ENCODE measurements at places on chromosomes 5 and 9.

GRCh38 chr9:130240410-130241197 is 25.0 kb upstream of the HMCN2 start:
- peak; percentile 75 for DNase-seq

- DNase-seq = no peak
Observed at GRCh38 chr9:127865645-127866464, 11.4 kb upstream of the ENG start.

GRCh38 chr5:91119981-91120850 is 262.9 kb downstream of the ARRDC3 start:
- peak; percentile 59 for DNase-seq

DNA sequence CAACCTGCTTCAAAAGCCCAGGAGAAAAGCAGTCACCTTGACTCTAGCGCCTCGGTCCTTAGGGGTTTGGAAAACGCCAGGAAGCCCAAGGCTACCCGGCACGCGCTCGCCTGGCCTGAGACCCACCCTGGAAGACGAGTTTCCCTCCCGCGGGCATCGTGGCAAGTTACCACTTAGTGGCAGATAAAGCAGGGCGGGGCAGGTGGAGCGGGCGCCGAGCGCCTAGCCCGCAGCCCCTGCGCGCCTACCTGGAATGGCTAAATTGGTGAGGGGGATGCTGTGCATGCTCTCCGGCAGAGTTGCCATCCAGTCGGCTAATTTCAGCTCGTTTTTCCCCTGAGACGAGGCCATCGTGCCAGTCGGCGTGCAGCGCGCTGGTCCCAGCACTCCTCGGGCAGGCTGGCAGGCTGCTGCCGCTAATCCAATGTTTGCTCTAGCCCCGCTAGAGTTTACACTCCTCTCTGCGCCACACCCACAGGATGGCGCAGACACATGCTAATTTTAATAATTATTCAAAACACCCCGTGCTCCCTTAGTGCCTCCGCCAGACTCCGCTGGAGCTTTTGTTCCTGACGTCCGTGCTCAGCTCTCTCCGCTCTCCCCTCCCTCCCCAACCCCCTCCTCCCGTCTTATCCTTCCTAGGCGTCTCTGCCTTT is at the start of gene PLCXD3:
PLCXD3 (minus strand) TSS at position 426 of the 656 bp plus-strand sequence; CDS start at position 351, 75 bp downstream.
- DNase-seq = peak; percentile 88

DNA sequence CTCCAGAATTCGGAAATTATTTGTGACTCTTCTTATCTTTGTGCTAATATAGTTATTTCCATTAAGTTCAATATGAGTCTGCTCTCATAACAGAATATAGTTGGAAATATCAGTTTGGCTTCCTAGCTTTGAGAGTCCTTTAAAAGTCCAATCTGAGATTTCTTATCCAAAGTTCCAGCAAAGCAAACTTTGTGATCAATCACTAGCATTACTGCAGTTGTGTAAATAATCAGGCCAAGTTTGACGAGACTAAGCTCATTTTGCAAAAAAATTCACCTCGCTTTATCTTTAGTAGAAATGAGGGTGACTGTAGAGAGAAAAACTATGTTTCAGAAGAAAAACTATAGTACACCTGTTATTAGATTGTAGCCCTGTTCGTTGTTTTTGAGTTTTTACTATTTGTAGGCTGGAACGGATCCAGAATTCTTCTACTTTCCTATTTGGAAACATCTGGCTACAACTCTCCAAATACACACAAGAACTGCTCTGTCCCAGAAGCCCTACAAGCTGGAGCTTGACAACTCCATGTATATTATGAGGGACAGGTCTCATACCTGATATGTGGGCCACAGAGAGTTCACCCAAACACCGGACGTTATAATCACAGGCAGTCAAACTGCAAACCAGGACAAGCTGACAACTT is 47.8 kb downstream of the RAPGEF1 start:
- no peak for DNase-seq

DNA sequence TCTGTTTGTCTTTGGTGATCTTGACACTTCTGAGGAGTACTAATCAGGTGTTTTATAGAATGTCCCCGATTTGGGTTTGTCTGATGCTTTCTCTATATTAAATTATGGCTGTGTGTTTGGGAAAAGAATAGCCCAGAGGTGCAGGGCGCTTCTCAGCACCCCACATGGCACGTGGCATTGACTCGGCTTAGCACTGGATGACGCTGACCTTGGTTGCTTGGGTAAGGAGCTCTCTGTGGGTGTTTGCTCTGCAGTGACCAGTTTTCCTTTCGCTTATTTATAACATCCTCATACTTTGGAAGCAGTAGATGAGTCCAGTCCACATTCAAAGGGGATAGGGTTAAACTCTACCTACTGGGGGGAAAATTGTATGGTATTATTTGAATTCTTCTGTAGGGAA is 12.5 kb upstream of the FAM120AOS start:
- DNase-seq = no peak

DNA sequence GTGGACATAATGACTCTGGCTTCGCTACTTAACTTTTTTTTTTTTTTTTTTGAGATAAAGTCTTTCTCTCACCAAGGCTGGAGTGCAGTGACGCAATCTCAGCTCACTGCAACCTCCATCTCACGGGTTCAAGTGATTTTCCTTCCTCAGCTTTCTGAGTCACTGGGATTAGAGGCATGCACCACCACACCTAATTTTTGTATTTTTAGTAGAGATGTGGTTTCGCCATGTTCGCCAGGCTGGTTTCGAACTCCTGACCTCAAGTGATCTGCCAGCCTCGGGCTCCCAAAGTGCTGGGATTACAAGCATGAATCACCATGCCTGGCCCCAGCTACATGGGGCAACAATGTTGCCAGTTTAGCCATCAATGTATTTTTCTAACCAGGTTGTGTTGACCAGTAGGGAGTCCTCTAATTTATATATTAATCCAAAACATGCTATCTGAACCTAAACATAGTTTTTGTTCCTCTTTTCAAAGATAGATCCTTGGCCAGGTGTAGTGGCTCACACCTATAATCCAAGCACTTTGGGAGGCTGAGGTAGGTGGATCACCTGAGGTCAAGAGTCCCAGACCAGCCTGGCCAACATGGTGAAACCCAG is 120.3 kb upstream of the LHFPL2 start:
- DNase-seq = no peak

GRCh38 chr5:105730982-105731381 is 1939.8 kb downstream of the EFNA5 start:
- no peak for DNase-seq

- peak; percentile 23 for DNase-seq
Observed at GRCh38 chr9:72526901-72527800, 5.7 kb downstream of the TMC1 start.

DNA sequence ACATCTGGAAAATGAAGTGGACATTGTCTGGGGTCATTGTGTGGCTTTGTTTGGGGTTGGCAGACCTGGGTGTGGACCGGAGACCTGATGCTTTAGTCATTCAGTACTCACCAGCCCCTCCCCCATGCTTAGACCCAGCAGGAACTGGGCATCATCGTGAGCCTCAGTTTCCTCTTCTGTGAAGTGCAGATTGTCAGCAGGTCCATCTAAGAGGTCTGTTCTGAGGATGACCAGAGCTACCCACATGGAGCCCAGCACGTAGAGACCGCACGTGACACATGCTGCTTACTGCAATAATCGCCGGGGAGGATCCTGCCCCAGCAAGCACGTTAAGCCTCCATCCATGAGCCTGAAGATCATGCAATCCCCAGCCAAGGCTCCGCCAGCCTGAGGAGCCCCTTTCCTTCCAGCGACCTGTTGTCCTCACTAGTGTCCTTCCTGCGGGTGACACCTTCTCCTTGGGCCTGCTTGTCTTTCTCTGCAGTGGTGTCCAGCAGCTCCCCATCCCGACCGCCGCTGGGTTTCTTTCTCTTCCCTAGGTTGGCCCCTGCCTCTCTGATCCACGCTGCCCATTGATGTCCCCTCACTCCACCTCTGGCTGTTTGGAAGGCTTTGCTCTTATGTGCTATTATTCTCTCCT is 26.7 kb upstream of the IRX4 start:
- no peak for DNase-seq

DNA sequence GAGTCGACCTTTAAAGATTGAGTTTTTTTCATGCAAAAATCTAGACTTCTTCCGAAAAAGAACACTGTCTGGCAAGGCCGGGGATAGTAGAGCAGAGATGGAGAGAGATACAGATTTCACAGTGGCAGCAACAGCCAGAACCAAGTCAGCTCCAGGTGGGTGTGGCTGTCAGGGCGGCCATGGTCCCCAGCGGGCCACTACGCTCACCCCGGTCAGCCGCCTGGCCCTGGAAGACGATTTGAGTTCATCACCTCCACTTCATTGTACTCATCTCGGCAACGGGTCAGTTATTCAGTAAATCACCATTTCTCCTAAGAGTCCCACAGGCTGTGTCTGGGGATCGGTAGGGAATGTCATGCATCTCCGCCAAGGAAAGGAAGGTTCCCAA is 53.0 kb downstream of the ZNF354C start:
- no peak for DNase-seq

DNA sequence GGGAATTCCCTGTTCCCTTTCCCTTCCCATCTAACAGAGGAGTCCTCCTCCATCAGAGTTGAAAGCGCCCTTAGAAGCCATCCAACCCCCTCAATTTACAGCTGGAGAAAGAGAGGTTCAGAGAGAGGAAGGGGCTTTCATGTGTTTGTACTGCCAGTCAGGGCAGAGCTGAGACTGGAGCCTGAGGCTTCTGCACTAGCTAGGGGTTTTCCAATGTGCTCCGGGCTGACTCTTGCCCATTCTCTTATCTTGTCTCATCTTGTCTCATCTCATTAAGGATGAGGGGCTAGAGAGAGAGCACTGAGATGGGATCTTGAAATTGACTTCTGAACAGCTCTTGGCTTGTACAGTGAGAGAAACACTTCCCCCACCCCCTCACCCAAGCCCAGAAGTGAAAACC is 67.4 kb upstream of the SHB start:
- DNase-seq = no peak

DNA sequence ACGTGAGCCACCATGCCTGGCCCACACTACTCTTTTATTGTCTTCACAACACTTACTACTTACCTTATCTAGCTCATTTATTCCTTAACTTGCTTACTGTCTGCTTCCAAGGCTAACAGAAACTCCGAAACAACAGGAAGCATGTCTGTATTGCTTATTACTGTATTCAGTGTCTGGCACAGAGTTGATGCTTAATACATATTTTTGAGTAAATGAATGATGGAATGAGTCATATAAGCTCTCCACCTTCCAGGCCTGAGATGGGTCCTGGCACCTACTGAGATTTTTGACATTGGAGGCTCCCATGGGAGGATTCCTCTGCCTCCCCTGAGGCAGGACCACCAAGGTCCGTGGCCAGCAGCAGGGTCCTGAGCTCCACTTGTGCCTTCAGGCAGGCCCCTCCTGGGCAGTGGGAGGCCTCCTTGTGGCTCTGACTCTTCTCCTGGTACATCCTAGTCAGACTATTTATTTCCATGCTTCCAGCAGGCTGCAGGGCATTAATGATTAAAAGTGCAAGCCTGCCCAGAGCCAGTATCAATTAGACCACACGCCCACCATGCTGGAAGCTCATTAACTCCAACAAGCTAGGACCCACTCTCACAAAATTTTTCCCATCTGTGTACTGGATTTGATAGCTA is 76.5 kb upstream of the CTNNA1 start:
- DNase-seq = no peak

- no peak for DNase-seq
Observed at GRCh38 chr9:97866848-97867247, 13.8 kb downstream of the FOXE1 start.

DNA sequence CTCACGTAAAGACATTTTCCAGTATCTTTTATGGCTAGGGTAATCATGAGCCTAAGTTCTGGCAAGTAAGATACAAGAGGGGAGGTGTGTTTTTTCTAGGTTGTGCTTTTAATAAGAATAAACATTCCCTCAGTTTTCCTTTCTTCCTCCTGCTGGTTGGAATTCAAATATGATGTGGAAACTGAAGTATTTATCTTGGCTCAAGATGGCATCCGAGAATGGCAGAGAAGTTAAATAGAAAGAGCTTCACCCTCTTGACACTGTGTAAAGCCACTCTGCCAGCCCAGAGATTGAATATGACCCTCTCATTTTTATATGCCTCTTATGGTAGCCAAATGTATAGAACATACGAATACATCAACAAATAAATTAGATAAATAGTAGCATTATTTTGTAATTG is 438.4 kb downstream of the ISL1 start:
- no peak for DNase-seq

DNA sequence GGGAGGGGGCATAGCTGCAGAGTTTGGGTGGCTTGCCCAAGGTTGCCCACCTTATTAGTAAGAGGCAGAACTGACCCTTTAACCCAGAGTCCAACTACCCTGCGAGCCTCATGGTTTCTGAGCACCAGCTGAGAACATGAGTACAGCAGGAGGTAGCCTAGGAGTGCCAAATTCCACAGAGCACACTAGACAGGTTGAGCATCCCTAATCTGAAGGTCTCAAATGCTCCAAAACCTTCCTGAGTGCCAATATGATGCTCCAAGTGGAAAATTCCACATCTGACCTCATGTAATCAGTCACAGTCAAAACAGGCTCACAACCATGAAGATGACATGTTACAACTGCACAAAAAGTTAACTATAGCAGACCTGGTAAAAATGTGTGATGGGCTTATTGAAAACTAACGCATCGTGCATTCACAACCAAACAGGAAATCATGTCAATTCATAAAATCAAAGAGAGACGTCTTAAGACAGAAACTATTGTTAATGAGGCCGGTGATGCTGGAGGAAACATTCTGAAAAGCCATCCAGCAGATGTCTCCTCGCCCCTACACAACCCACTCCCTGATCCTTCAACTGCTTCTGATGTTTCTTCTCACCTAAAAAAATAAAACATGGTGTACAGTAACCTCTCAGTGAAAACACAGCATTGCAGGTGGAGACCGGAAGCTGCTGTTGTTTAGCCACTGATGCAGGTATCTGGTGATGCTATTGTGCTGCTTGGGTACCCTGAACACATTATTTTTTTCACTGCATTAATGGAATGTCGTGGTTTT is 25.0 kb downstream of the PTCH1 start:
- DNase-seq = no peak

DNA sequence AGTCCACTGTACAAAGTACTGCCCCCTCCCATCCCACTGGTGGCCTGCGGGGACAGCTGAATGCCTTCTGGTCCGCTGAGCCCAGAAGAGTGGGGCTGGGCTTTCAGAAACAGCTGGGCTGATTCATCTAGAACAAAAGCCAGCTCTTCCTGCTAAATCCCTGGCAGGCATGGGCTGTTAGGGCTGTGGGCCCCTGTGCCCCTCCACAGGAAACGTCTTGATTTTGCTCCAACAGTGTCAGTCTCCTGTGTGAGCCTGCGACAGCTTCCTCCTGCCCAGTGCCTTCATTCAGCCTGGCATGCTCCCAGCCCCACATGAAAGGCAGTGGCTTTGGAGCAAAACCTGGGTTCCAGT is 6.9 kb upstream of the GSN start:
- DNase-seq = peak; percentile 50

DNA sequence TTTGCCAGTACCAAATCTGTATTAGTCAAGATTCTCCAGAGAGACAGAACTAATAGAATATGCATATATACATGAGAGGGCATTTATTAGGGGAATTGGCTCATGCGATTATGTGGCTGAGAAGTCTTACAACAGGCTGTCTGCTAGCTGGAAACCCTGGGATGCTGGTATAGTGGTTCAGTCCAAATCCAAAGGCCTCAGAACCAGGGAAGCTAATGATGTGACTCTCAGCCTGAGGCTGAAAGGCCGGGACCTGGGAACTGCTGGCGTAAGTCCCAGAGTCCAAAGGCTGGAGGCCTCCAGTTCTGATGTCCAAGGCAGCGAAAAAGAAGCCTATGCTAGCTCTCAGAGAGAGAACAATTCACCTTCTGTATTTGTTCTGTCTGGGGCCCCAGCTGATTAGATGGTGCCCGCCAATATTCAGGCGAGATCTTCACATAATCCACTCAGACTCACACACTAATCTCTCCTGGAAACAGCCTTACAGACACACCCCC is 84.1 kb downstream of the KIAA1958 start:
- peak; percentile 1 for DNase-seq
